GM13976 (cell line): ENCODE measurements at places on chromosomes 7 and 10.

GRCh38 chr10:58994226-58995057 is 182.0 kb upstream of the PHYHIPL start:
- DNase-seq = no peak

GRCh38 chr10:63866747-63867140 is 345.5 kb downstream of the REEP3 start:
- DNase-seq = no peak

DNA sequence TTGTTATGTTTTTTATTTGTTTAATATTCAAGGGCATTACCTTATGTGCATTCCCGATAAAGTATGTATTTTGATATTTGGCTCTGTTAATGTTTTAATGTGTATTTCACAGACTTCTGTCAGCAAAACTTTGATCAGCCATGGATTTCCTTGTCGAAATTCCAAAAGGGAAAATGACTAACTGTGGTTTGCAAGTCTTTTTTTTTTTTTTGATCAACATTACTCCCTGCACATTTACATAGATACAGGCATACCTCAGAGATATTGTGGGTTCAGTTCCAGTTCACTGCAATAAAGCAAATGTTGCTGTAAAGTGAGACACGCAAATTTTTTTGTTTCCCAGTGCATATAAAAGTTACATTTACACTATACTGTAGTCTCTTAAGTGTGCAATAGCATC is 351.9 kb downstream of the CXCL12 start:
- DNase-seq = no peak

DNA sequence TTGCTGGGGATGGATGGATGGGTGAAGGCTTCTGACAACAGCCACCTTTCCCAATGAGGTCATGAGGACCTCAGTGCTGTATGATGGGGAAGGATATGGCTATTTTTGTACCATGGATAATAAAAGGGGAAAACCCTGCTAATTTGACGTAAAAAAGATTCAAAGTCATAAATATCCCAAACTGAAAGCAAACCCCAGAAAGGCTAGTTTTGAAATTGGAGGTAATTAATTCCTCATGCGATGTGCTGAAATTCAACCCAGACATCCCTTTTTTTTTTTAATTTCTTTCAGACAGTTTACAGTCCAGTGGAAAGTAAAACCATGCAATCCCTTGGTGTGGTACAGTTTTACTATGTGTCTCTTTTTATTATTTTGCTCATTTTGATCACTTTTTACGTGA is 254.5 kb upstream of the BMPER start:
- DNase-seq = no peak
